ENCODE measurements at places on chromosomes 7 and 10. TPM values are rescaled to one million over a fixed set of nuclear protein-coding genes. Genes with fewer than 3 reads are reported as not detected.

Gene AGR2
- total RNA-seq, result not detected

Gene TFPI2
- 1.5 TPM for total RNA-seq

Gene CFAP58
- total RNA-seq, result 3.5 TPM

Gene ITGA8
- total RNA-seq, result 1.7 TPM

Gene GPR26
- not detected for total RNA-seq
